ENCODE measurements at places on chromosomes 2 and 18. TPM values are rescaled to one million over a fixed set of nuclear protein-coding genes. Genes with fewer than 3 reads are reported as not detected.

DNA sequence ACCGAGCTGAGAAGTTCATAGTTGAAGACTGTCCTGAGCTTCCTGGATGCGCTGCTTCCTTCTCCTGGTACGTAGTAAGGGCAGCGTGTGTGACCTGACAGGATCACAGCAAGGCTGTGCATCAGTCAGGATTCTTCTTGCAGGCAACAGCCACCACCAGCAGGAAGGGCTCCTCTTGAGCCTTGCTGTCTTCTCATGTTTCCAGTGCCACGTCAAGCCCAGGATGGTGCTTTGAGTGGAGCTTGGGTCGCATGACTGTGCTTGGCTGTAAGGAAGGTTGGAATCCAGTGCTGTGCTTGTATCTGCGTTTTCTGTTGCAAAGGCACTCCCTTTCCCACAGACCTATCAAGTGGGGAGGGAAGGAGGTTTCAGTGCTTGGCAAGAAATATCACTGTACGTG is 194.3 kb downstream of the LDLRAD4 start:
- no peak for DNase-seq

STPG4 gene
- 3.0 TPM for total RNA-seq

SCN7A gene
- 13.8 TPM for total RNA-seq

ANO7 gene
- 1.9 TPM for total RNA-seq

GRCh38 chr2:97868986-97869721 is 126.6 kb downstream of the TMEM131 start:
- no peak for DNase-seq

- DNase-seq: no peak
Observed at GRCh38 chr2:15732341-15733077, 140.8 kb downstream of the DDX1 start.

DNA sequence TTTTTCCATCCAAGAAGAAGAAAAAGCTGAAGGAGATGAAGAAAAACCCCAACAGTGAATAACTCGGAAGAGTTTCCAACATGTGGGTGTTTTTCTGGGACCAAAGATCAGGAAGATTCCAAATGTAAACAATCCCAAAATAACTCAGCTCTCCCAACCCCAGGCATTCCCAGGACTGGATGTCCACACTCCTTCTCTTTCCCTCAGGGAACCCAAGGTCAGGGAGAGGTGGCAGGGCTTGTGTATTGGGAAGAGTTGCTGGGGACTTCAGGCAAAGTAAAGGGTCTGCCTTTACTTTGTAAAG is 268.0 kb downstream of the DYSF start:
- DNase-seq: no peak

GRCh38 chr2:184598316-184599053 is at the start of gene ZNF804A:
Gene ZNF804A, plus strand, starts transcription at chr2:184598529. Its CDS starts 431 bp downstream, at chr2:184598960.
- DNase-seq: peak; percentile 62

- no peak for DNase-seq
Observed at GRCh38 chr2:98746426-98746825, 15.5 kb upstream of the MGAT4A start.

GRCh38 chr18:38256366-38256765 is 690.8 kb upstream of the CELF4 start:
- DNase-seq: no peak

POMC gene
- total RNA-seq: 77.2 TPM

HOXD3 gene
- 22.3 TPM for total RNA-seq

GRCh38 chr2:102620332-102620731 is 979 bp downstream of the SLC9A2 start:
- DNase-seq: no peak

DNA sequence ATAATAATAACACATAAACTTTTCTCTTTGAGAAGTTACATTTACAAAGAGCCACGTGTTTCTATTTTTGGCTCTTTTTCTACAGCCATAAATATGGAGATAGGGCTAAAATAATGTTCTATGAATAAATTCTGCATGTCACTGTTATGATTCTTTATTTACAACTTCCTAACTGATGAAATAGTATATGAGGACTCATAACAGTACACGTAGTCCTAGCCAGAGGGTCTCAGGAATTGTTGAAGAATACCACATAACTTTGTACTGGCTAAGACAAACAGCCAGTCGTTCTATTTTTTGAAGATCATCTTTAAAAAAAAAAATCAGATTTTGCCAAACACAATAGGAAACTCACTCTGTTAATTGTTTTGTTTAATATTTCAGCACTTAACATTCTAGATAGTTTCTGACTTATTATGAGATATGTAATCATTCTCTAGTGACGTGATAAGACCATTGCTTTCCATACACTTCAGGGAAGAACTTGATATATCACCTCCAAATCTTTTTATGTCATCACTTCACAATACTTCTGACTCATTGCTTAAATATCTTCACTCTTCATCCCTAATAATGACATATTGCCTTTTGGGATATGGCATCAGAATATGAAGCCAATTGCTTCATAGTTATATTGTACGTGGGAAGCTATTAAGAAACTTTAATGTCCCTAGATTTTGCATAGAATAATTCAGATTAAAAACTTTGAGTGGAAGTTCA is 256.1 kb downstream of the XIRP2 start:
- no peak for DNase-seq

DNA sequence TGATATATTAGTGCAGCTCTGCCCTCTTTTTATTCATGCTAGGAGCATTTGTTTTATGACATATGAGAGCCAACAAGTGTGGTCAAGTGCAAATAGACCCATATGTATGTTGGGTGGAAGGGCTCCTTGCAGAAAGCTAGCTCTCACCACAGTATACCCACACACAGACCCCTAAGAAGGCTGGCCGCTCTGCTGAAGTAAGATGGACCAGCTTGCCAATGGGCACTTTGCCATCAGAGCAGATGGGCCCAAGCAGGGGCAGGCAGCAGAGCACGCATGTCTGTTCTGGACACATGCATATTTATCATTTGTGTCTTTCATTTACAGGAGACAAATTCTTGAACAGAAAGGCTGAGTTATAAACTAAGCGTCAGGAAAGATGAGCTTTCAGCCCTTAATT is 187.5 kb upstream of the DTNA start:
- no peak for DNase-seq

DNA sequence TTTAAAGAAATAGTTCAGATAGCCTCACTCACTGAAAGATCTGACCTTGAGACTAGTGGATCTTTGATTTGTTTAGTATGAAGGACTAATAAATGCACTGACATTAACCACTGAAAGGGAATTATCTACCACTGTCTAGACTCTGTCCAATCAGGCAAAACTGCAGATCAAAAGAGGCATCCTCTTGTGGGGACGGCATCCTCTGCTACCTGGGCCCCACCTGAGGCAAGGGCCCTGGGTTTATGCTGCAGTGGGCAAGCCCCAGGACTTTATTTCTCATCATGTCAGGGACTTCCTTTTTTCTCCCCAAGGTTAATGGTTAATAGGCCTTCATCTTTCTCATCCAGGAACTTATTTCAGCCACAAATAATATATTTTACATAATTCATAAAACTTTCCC is 32.2 kb downstream of the STAT1 start:
- no peak for DNase-seq

DTNA gene
- total RNA-seq: 69.1 TPM

PROKR1 gene
- total RNA-seq: 0.50 TPM

GRCh38 chr18:78571831-78572347 is 407.7 kb upstream of the SALL3 start:
- no peak for DNase-seq

ELOA2 gene
- 8.4 TPM for total RNA-seq

GRCh38 chr2:96923810-96924774 is 54.2 kb upstream of the SEMA4C start:
- no peak for DNase-seq

- DNase-seq: no peak
Observed at GRCh38 chr2:64700133-64700809, 46.6 kb upstream of the SERTAD2 start.

GRCh38 chr2:157836531-157836930 is 39.6 kb downstream of the ACVR1 start:
- no peak for DNase-seq

GRCh38 chr18:62196980-62197379 is 9.9 kb downstream of the RELCH start:
- no peak for DNase-seq

DNA sequence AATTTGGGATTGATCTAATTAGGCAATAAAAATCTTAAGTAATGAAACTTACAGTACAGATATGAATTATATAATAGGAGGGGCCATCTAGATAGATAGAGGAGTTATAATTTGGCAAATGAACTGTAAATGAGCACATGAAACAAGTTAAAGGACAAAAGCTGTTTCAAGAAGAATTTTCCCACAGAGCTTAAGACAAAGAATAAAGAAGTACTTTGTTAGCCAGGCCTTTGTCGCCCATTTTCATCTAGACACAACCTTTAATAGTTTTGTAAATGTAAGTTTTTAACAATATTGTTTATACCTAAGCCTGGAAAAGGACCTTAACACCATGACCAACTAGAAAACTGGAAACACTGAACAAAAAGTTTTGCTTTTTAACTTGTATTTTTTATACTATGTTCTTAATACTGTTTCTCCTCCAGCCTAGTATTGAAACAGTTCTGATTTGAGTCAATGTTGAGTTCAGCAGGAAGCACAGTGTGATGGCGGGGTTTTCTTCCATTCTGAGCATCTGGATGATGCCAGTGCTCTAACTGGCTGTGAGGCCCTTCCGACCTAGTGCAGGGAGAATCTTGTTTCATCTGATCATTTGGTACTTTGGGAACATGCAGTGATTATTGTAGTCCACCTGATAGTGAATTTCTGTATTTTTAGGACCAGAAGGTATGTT is 37.6 kb downstream of the FARP2 start:
- DNase-seq: no peak

DNA sequence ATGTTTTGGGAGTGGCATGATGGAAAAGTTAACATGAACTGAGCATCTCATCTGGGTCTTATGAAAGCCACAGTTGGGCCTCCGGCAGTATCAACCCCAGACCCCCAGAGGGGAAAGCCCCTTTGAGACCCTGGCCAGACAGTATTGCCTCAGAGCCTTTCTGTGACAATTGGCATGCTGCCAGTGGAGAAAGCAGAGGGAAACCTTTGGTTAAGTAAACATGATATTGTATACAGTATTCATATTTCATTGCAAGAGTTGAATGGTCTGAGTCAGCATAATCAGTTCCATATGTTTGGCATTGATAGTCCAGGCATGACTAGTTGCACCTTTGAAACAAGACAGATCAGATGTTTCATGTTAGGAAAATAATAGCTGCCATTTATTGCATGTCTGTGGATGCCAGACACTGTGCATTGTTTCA is 20.0 kb downstream of the MERTK start:
- DNase-seq: no peak

DNA sequence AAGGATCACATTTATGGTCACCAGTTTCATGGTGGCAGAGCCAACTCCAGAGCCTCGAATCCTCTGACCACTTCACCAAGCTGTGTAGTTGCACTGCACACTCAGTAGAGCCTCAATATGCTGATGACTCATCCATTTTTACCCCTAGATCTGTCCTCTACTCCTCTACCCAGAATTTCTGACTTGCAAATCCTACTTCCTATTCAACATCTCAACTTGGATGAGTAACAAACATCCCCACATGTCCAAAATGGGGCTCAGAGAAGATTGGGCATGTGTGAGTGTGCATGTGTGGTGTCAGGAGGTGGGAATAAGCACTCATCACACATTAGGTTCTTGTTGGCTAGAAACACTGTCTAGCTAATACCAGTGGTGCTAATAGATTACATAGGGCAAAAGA is 57.8 kb upstream of the IGFBP2 start:
- no peak for DNase-seq

CTAGE1 gene
- 19.6 TPM for total RNA-seq

GRCh38 chr2:231930593-231931281 is 4.5 kb upstream of the NPPC start:
- peak; percentile 10 for DNase-seq

DNA sequence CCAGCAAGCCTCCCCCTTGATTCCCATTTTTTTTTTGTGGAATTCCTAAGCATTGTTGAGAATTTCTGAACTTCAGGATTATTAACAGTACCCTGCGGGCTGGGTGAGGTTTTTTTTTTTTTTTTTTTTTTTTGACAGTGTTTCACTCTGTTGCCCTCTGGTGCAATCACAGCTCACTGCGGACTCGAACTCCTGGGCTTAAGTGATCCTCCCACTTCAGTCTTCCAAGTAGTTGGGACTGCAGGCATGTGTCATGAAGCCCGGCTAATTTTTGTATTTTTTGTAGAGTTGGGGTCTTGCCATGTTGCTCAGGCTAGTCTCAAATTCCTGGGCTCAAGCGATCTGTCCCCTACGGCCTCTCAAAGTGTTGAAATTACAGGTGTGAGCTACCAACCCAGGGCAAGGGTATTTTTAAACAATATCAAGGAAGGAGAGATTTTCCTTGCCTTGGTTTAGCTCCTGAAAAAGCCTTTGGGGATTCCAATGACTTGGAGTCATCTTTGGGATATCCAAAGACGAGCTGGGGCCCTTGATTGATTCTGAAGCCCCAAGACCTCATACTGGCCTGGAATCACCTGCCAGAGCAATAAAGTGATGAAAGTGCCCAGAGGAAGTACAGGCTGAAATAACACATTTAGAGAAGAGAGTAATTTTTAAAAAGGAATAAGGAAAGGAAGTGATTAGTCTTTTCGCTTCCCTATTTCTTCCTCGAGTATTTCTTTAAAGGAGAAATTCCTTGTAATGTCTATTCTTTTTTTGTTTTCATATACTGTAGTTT is 240.2 kb downstream of the TGIF1 start:
- DNase-seq: no peak

FEV gene
- not detected for total RNA-seq

DNA sequence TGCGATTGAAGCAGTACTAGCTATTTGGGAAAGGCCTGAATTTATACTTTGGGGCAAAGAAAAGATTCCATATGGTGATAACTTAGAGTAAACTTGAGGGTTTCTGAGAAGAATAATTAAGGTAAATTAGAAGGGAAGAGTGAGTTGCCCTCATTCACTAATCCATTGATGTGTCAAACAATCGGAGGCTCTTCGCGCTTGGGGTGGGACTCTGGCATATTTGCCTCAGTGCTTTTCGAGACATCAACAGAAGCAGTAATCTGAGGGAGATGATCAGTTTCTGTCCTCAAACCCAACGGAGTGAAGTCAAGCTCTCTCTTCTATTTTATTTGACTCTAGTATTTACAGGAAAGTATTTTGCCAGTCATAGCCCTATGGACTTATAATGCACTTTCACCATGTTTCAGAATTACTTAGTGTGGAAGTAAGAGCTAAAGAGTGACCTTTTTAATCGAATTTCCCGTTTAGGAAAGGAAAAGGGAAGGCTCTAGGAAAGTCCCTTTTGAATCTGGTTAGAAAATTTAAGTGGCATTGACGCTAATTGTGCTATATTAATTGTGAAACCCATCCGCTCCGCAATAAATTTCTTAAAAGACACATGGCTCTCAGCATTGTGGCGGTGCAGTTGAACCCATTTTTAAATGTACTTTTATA is 1.3 kb downstream of the RAB10 start:
- DNase-seq: peak; percentile 50

APCDD1 gene
- 10.8 TPM for total RNA-seq

GATA6 gene
- 50.5 TPM for total RNA-seq

Data from testis (tissue), 5 donors.